ENCODE measurements at places on chromosomes 2 and 18.
A peak's percentile ranks its signal among the peaks of the same experiment; 100 is the strongest.

DNA sequence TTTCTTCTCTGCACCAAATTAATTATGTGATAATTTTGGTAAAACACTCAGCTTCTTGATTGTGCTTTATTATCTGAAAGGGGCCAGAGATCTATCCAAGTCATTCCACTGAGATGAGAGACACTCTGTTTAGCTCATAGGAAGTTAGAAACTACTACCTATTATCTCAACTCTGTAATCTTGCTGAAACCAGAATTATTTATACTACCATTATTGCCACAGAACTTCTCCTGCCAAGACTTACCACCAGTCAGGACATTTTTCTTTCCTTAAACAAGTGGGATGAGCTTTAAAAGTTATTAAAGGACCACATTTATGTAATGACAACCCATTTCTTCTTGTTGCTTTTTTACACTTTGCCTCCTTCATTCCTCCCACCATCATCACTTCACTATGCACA is 855.6 kb upstream of the PIK3C3 start:
- DNase-seq: no peak

GRCh38 chr18:213505-213904 is 54.3 kb downstream of the THOC1 start:
- DNase-seq: no peak

DNA sequence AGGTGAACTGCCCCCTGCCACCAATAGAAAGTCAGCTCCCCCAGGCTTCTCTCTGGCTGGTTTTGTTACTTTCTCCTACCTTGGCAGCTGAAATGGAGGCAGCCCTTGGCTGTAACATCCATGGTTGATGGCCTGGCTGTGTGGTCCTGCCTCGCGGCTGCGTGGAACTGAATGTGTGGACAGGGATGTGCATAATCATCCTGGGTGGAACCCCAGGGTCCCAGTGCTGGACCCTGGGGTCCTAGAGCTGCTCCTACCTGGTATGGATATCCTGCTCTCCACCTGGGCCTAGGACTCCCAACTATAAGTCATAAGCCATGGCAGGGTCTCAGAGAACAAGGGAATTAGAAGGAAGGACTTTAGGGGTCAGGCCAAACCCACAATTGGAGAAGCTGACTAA is 93.5 kb downstream of the CAPN13 start:
- DNase-seq: no peak

DNA sequence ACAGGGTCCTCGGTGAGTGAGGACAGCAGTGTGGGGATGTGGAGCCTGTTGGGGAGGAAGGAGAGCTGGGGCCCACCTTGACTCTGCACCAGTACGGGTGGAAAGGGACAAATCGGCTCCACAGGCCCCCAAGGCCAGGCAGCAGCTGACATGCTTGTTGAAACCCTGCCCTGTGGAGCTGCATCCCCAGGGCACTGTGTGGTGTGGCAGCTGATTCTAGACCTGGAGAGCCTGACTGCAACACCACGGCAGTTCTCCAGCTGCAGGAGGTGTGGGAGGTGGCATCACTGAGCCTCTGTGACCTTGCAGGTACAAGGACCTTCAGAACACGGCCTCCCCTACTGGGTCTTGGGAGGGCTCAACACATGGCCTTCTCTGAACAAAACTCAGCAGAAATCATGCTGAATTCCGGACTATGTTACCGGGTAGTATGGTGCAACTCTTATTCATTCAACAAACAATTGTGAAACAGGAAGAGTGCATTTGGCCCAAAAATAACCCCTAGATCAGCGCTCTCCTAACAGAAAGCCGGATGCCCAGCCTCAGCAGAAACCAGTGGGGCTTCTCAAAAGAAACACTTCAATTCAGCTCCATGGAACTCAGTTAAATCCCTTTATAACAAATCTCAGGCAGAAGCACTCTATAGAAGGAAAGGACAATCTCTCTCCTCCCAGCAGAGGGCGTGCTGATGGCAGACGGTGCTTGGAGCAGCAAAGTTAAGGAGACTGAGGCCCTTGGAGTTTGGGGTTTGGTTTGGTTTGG is 104.4 kb upstream of the SALL3 start:
- no peak for DNase-seq

- DNase-seq: peak; percentile 77
Measured at GRCh38 chr2:218880102-218880858, at the start of gene WNT10A. Gene WNT10A (plus strand): TSS chr2:218880852. CDS start chr2:218880996, 144 bp downstream.

- no peak for DNase-seq
Measured at GRCh38 chr2:30903326-30903725, 96.1 kb upstream of the CAPN13 start.

DNA sequence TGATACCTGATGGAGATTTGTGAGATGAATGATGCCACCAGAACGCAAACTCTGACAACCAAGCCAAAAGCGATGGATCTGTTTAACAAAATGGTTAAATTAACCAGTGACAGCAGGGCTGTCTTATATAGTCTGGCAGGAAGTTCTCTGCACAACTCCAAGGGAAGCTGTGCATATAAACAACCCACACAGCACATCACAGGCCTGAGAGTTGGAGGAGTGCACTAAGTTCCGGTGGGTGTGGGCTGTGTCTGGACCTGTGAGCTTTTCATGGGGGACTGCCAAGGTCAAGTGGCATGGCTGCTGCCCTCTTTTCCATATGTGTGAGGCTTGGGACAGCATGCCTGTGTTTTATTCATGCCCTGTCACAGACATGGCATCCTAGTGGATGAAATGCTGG is 414.6 kb upstream of the TRIB2 start:
- no peak for DNase-seq

GRCh38 chr2:176370467-176371171 is 101.4 kb downstream of the MTX2 start:
- DNase-seq: no peak

DNA sequence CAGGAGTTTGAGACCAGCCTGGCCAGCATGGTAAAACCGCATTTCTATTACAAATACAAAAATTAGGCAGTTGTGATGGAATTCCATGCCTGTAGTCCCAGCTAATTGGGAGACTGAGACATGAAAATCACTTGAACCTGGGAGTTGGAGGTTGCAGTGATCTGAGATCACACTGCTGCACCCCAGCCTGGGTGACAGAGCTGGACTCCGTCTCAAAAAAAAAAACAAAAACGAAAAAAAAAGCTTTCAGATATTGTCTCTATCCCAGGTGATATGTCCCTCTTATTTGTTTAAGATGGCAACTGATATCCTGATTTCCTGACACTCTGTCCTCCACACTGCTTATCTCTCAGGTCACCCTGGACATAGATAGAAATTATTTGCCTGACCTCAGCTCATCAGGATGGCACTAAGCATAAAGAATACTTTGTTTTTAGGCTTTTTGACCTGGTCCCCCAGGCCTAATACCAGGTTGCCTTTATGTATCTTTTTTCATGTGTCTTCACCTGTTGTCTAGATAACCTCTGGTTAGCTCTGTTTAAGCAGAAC is 295.2 kb upstream of the KCNJ3 start:
- DNase-seq: no peak
